ENCODE measurements at places on chromosomes 5 and 9.

DNA sequence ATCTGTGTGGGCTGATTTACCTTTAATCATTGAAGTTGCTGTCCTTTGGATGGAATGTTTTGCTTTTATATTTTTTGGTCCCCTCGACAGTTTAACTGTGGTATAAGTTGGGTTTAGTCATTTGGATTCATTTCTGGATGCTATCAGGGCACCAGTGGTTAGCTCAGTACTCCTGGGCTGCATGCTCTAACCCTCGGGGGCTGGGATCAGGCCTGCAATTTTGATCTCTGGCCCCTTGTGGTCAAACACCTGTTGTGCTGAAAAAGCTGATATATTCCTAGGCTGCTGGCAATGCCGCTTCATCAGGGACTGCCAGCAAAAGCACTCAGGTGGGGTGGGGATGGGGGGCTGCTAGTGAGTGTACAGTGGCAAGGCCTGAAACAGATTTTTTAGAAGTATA, 440.4 kb upstream of the RIOK2 start:
- no peak for DNase-seq

GRCh38 chr9:125844611-125845010, 97.4 kb downstream of the PBX3 start:
- DNase-seq = no peak

GRCh38 chr5:95927927-95928723, 33.5 kb downstream of the ELL2 start:
- DNase-seq = no peak

DNA sequence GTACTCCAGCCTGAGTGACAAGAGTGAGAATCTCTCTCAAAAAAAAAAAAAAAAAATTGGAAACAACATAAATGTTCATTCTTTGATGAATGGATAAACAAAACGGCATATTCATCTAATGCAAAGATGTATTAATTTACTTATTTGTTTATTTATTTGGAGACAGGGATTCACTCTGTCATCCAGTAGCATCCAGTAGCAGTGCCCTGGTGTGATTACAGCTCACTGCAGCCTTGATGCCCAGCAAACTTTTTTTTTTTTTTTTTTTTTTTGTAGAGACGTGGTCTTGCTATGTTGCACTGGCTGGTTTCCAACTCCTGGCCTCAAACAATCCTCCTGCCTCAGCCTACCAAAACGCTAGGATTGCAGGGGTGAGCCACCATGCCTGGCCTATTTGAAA, 24.4 kb downstream of the OR2V2 start:
- DNase-seq = no peak

- no peak for DNase-seq
Measured at GRCh38 chr9:132584601-132585560, 2.5 kb downstream of the BARHL1 start.

GRCh38 chr9:70142101-70142500, 98.5 kb downstream of the MAMDC2 start:
- DNase-seq = no peak

- DNase-seq = no peak
Measured at GRCh38 chr5:181121675-181122561, 9.1 kb downstream of the OR2V1 start.

- no peak for DNase-seq
Measured at GRCh38 chr5:135864503-135865435, 30.3 kb downstream of the SLC25A48 start.

DNA sequence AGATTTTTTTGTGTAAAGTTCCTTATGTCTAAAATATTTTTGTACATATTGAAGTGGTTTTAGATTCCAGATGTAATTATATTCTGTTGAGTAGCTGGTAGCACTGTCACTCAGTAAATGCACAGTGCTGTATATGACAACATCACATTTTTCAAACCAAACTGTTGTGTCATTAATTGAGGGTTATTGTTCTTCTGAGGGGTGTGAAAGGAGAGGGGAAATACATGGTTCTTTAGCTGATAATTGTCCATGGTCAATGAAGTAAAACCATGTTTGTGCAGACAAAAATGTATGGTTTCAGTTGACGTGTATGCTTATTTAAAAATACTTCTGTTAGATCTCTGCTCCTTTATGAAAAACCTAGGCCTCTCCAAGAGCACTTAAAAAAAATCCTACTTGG, 3.3 kb downstream of the ZNF462 start:
- DNase-seq = no peak

DNA sequence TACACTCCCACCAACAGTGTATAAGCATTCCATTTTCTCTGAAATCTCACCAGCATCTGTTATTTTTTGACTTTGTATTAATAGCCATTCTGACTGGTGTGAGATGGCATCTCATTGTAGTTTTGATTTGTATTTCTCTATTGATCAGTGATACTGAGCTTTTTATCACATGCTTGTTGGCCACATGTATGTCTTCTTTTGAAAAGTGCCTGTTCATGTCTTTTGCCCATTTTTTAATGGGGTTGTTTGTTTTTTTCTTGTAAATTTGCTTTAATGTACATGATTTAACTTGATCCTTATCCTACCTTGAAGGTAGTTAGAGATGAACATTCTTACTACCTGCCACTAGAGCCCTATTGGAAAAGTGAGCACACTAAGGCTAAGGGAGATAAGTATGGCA, 151.2 kb upstream of the KIF2A start:
- DNase-seq = no peak

- no peak for DNase-seq
Measured at GRCh38 chr9:114937516-114937915, 7.1 kb upstream of the TNFSF8 start.

GRCh38 chr5:31768046-31768445, 129.1 kb downstream of the PDZD2 start:
- no peak for DNase-seq

DNA sequence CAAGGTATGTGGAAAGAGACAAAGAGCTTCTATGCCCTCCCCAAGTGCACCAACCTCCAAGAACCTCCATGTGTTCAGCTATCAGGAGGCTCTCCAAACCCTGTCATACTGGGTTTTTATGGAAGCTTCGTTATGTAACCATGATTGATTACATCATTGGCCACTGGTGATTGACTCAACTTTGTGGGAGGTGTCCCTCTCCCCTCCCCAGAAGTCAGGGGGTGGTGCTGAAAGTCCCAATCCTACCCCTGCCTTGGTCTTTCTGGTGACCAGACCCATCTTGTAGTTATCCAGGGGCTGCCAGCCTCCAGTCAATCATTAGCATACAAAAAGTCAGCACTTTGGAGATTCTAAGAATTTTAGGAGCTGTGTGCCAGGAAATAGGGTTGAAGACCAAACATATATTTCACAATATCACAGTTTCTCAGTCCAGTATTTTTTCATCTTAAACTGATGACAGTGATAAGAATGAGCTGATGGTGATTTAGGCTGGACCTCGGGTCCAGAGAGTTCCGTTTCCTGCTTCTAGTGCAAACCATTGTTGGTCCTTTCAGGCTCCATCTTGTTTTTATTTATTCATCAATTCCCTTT, 27.3 kb upstream of the FANCC start:
- DNase-seq = no peak
